ENCODE measurements at places on chromosomes 2 and 18.

DNA sequence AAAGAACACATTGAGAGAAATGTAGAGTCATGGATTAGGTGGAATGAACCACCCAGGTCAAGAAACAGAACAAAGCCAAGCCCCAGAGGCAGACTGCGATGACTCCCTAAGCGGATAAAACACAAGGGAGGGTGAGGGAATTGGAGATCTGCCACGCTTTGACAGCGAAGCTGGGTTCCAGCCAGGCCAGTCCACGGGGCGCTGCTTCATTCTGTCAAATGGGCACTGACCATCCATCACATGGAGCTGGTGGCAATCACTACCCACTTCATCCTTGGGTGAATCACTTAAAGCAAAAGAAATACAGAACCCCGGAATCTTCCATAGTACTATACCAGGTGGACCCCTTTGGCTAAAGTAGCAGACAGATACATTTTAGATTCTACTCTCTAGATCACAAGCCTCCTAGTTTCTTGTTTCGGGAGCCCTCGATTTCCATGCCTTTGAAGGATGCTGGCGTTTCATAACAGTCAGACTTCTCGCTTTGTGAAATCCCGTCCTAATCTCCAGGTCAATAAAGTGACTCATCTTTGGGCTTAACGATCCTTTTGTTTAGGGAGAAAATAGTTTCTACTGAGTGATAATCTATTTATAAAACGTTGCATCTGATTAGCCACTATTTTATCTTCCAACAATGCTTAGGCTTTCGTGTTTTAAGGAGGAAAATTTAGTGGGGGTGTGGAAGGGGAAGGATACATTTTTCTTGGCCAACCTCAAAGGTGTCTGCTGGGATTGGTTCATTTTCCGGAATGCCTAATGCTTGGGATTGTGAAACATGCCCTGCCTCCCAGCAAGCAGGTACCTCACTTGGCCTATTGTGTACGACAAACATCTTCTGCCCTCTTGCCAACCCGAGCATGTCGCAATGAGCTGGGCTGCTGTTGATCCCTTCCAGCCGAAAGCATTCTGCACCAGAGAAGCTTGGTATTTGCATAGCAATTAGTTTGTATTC is 44.1 kb upstream of the HDAC4 start:
- no peak for DNase-seq

DNA sequence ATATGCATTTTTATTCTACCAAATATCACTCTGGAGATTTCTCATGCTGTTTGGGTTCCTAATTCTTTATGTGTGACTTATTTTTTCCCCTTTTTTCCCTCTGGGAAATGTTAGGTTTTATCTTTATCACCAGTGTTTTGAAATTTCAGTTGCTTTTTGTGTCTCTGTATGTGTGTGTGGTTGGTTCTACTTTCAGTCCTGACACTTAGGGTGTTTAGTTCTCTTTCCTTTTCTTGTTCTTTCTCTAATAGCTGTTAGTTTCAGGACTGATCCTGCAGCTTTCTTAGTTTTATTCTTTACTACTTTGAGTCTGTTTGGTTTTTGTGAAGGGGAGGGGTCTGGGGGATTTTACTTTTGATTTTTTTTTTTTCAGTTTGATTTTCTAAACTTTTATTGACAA is 23.1 kb downstream of the PPM1B start:
- no peak for DNase-seq

GRCh38 chr2:171963198-171963597 is 36.6 kb upstream of the METAP1D start:
- no peak for DNase-seq

GRCh38 chr18:45171679-45172191 is 443.5 kb upstream of the SLC14A2 start:
- no peak for DNase-seq

DNA sequence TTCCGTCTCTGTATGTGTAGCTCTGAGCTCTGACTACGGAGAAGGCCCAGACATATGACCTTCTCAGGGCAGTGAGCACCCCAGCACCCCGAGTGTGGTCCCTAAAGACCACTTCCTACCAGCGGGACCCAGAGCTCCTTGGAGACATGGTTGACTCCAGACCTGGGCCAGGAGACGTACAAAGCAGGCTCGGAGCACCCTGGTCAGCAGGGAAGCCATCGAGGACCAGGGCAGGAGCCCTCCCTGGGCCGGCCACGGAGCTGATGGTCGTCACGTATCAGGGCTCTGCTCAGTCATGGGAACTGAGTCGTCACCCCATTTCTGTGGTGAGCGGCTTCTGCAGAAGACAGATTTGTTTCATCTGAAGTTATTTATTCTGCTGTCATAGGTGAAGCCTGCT is 12.8 kb upstream of the NEU4 start:
- DNase-seq, result no peak

DNA sequence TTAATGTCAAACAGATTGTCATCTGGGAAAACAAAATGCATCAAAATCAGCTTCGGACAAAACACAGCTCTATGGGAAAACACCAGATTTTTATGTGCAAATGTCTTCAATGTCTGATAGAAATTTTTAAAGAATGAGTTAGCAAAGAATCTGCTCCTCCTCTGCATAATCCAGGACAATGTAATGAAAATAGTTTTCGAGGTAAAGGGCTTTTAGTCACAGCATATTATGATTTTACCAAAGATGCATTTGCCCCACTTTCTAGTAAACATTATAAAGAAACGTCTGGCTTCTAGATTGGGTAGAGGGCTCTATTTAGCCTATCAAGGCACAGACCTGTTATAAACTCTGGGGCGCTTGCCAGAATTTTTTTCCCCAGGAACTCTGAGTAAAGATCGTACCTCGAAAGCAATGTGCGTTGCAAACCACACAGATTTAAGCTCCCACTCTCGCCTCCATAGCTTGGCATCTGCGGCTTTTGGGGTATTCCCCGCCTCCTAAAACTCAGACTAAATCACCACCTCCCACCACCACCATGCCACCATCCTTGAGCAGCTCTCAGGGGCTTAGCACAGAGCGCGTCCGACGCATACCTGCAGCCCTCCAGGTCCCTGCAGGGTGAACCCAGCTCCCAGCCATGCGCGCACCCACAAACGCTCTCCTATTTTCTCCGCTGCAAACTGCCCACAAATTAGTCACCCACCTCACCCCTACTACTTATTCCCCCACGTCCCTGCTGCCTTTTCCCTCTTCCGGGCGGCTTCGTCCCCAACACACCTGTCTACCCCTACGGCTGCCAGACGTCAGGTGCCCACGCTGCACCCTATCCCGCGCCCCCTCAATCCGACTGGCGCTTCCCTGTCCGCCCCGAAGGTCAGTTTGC is 829 bp downstream of the ACVR1C start:
- DNase-seq, result peak; percentile 11

- DNase-seq, result no peak
These were observed 443.5 kb upstream of the MAP2 start for GRCh38 chr2:208980321-208980720.

DNA sequence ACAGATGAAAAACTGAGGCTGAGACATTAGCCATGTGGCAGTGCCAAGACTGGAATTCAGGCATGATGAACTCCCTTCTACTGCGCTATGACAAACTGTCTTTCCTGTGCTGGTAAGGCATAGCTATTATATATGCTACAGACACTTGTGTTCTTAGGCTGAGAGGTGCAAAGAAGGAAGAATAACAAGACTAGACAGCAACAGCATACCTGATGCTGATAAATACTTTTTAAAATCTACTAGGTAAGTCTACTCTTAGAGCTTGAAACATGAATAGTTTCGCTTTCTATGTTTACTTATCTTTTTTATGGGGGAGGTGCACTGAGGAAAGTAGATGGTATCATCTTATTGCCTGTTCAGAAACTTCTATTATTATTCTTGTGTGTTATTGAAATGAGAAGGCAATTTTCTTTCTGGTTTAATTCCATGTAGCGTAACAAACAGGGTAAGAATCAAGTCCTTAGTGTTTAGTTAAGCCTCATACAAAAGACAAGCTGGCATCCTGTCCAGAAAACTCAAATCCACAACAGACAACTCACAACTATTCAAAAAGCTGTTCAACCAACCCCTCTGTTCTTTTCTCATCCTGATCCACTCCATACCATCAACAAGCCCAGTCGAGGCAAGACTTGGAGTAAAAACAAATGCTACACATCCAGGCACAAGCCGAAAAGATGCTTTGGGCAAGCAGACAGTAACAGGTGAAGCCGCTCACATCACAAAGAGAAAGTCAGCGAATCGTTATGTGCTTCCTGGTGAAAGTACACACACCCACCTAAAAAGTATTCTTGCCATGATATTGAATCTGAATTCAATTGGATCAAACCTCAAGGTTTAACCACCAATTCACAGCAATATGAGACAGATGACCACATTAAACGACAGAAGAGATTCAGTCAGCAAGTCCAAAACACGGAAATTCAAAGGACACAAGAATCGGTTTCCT is 1.5 kb downstream of the TTC32 start:
- no peak for DNase-seq

GRCh38 chr2:149027590-149028250 is 10.8 kb upstream of the LYPD6B start:
- no peak for DNase-seq

- no peak for DNase-seq
These were observed 65.1 kb downstream of the EDAR start for GRCh38 chr2:108923736-108924579.

DNA sequence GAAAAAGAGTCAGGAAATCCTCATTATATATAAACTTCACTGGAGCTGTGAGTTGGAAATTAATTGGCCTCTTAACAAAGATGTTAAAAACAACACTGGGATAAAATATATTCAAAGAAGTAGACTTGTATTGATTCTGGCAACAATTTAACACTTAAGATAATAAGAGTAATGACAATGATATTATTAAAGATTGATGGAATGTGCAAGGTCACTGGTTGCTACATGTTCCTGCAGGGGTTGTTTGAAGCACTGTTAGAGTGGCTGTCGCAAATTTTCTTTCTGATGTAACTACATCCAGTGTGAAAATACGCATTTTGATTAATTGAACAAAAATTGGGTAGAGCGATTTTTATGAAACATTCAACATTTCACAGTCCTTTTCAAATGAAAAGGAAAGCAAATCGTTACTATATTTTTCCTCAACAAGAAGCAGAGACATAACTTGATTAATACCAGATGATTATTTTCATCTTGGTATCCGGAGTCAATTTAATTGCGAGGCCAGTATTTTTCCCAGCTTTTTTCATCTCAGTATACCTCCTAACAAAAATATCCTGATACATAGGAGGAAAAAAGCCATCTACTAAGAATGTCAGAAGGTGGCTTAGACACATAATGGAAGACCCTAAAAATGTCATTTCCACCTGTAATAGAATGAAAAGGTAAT is 6.1 kb downstream of the PTGR3 start:
- no peak for DNase-seq

DNA sequence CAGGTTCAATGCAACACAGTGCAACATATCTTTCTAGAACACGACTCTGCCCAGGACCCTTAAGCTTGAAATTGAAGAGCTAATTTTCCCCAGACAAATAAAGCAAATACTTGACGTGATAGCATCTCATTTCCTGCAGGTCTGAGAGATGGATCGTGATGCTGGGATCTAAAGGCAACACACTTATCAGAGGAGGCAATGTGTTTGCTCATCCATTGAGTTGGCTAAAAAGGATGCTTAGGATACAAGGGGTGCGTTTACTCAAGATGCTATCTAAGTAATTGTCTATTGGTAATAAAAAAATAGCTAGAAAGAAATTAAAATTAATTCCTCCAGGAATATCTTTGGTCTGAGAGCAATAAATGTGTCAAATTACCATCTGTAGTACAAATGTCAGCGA is 129.0 kb downstream of the SOCS6 start:
- DNase-seq, result no peak

GRCh38 chr2:168849610-168850009 is 40.6 kb downstream of the SPC25 start:
- DNase-seq, result no peak

DNA sequence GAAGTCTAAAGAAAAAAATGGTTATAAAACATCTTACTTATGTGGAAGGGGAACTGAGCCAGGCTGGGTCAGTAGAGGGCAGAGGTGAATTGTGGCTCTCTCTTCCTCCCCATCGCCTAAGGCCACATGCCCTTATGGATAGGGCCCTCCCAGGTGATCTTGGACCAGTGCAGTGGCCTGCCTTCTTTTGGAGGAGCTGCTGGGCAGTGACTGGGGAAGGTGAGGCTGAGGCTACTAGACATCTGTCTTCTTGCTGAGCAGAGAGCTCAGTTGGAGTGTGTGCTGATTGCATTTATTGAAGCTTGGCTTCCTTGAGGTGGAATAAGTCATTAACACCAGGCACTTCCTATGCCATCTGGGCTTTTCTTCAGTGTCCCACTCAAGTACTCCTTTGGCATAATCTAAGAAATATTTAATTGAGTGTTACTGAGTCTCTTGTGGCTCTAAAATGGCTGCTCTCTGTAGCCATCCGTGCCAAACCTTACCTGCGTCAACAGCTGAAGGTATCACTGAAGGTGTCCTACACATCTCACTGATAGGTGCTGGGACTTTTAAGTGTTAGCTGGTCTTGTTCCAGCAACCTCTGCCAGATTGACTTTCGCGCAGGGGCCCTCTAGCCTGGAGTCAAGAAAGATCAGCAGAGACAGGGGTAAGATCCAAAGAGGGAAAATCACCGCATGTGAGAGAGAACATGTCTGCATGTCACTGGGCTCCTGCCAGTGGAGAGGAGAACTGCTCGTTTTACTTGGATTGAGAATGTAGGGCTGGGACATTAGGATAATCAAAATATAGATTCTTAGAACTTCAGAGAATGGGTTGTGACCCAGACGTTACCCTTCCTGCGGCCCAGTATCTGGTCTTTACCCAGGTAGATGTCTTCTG is 256.1 kb downstream of the LTBP1 start:
- no peak for DNase-seq

DNA sequence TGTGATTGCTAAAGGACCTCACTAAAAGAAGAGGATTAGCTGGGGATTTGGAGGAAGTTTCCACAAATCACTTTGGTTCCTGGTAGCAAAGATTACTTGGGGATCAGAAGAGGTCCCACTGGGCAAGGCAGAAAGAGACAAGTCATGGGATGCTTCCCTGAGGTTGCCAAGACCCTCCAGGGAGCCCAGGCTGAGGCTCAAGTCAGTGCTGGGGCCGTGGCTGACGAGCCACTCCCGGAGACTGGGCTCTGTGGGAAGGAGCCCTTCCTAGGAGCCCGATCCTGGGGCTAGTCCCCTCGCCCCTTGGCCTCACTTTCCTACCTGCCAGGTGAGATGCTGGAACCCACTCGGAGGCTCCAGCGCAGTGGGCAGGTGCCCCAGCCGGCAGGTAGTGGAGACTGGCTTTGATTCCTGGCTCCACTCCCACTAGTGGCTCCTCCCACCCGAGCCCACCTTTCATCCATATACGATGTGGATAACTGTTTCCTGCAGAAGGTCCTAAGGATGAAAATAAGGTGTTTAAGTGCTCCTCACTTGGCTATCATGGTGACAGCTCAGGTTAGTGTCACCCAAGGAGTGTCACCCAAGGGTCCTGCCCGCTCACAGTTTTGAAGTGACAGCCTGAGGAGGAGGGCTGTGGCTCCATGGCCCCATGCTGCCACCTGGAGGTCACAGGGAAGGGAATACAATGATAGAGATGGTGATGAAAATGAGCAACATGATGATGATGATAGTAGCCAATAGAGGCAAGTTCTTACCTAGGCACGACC is 100.5 kb downstream of the CAPN13 start:
- DNase-seq, result peak; percentile 34

DNA sequence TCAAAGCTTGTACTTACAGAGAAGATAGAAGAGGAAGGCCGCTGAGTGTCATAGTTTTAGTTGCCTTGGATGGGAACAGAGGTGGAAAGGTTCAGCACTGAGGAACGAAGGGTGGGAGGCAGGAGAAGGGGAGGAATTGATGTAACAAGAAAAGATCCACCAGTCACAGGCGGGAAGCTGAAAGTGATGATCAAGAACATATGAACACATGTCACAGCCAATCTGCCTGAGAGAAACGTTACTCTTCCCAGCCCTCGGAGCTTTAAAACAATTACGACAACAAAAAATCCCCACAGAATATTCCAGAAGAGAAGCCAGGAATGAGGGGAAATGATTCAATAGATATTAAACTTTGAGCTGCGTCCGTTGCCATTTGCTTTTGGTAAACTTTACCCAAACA is 87.1 kb downstream of the TSHZ1 start:
- no peak for DNase-seq
